Glutamatergic neuron (in vitro differentiated cells): ENCODE measurements at places on chromosomes 2 and 18. TPM values are rescaled to one million over a fixed set of nuclear protein-coding genes. Genes with fewer than 3 reads are reported as not detected.

- DNase-seq = no peak
Observed at GRCh38 chr2:54348646-54349045, 92.6 kb upstream of the TSPYL6 start.

- DNase-seq = no peak
Observed at GRCh38 chr18:73752546-73752945, 395.1 kb downstream of the FBXO15 start.

DNA sequence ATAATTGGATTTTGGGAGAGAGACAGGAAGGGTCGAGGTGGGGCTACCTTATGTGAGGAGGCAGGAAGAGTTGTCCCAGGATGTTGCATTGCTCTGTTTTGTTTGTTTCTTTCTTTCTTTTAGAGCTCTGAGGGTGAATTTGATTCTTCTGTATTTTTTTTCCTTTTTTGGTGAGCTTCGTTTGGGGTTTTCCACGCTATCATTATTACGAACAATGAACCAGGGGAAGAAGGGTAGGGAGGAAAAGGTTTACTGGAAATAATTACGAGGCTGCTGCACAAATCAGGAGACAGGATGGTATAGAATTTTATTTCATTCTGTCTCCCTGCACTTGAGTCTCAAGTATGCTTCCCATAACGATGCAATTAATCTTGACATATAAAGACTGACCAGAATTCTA lies 51.4 kb upstream of the ZNF516 start:
- no peak for DNase-seq

DNA sequence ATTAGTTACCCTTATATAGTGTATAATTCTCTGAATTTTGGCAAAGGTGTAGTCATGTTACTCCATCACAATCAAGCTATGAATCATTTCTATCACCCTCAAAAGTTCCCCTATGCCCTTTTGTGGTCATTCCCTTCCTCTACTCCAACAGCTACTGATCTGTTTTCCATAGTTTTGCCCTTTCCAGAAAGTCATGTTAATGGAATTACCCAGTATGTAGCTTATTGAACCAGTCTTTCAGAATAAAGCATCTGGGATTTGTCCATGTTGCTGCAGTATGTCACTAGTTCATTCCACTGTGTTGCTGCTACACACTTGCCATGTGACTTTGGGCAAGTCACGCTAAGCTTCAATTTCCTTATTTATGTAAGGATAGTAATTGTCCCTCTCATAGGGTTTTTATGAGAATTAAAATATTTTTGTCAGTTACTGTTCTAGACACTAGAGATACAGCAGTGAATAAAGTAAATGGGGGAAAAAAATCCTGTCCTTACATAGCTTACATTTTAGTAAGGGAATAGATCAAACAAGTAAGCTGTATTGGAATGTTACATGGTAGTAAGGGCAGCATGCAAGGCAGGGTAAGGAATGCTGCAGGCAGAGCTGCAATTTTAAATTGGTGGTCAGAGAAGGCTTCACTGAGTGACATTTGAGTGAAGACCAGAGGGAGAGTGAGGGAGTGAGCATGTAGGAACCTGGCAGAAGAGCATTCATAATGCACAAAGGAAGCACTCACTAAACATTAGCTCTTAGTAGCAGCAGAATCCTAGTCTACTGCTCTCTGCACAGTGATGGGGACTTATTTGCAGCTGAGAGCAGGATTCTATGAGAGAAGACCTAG lies 80.3 kb upstream of the TSPYL6 start:
- no peak for DNase-seq

GRCh38 chr18:13380691-13381070 lies 162.1 kb downstream of the LDLRAD4 start:
- no peak for DNase-seq

DNA sequence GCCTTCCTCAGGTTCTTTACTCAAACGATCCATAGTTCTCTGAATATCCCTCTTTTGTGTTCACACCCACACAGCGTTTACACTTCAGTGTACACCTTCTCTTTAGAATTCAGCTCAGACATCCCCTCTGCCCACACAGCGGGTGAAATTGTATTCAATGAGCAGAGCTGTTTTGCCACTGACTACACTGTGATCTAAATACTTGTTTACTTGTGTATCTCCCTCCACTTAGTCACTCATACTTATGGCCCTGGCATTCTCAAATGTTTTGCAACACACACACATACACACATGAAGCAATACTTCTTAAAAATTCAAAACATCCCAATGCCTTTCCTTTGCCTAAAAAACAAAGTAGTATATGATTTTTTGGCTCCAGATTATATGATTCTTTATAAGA lies 297.1 kb downstream of the TMX3 start:
- no peak for DNase-seq

- DNase-seq = no peak
Observed at GRCh38 chr2:204791230-204791629, 246.0 kb downstream of the PARD3B start.

- no peak for DNase-seq
Observed at GRCh38 chr2:10366601-10367270, 64.0 kb downstream of the HPCAL1 start.

GRCh38 chr2:170717991-170718589 lies 3.0 kb downstream of the SP5 start:
- DNase-seq = no peak

DNA sequence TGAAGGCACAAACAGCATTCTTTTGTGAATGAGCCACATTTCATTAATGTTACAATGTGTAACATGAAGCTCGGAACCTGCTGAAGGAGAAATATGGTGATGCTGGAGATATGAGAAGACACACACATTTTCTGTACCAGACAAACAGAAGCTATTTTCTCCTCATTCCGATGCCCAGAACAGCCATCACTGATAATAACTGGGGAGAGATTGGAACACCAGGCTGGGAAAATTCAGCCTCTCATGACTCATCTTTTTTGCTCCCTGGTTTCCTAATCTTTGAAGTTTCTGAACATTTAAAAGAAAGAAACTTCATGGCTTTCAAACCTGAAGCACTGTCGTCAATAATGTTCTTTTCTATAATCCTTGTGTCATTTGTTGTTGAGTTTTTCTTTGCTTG lies 110.9 kb downstream of the LYPD6 start:
- no peak for DNase-seq

GRCh38 chr2:210172219-210172575 lies 988 bp upstream of the KANSL1L start:
- no peak for DNase-seq

GRCh38 chr2:172288603-172289002 lies 138.8 kb upstream of the ITGA6 start:
- DNase-seq = no peak

DNA sequence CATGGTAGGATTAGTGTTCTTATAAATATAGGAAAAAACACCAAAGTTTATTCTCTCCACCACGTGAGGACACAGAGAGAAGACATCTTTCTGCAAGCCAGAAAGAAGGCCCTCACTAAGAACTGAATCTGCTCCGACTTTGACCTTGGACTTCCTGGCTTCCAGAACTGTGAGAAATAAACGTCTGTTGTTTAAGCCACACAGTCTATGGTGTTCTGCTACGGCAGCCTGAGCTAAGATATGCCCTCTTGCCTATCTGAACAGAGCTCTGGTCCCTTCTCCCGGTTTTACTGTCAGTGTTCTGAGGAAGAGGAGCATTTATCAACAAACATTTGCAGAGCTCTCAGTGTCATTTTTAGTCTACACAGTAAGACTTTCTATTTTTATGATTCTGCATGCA lies 131.3 kb downstream of the DOK6 start:
- no peak for DNase-seq

DNA sequence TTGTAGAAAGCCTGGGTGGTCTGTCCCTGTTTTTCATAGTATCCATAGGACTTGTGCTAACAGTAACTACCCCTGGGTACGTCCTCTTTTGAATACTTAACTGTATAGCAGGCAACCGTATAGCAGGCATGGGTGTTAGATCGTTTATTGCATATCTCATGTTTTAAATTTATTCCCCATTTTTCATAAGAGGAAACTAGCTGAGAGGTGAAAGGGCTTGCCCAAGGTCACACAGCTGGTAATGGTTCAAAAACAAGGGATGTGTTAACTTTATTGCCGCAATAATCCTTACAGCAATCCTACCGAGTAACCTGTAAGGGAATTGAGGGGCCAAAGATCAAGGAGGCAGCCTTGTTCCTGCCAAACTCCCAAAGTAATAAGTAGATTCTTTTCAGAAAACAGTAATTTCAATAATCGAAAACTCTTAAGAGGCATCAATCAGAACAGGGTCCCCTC lies 990 bp upstream of the MGAT4A start:
- no peak for DNase-seq

- no peak for DNase-seq
Observed at GRCh38 chr2:155633060-155633839, 699.3 kb downstream of the NR4A2 start.

GRCh38 chr2:27645197-27645596 lies 16.3 kb downstream of the GPN1 start:
- DNase-seq = no peak

GRCh38 chr2:119290859-119291587 lies 67.4 kb downstream of the STEAP3 start:
- DNase-seq = peak; percentile 94

GRCh38 chr18:13442451-13442850 lies 223.9 kb downstream of the LDLRAD4 start:
- DNase-seq = no peak

DNA sequence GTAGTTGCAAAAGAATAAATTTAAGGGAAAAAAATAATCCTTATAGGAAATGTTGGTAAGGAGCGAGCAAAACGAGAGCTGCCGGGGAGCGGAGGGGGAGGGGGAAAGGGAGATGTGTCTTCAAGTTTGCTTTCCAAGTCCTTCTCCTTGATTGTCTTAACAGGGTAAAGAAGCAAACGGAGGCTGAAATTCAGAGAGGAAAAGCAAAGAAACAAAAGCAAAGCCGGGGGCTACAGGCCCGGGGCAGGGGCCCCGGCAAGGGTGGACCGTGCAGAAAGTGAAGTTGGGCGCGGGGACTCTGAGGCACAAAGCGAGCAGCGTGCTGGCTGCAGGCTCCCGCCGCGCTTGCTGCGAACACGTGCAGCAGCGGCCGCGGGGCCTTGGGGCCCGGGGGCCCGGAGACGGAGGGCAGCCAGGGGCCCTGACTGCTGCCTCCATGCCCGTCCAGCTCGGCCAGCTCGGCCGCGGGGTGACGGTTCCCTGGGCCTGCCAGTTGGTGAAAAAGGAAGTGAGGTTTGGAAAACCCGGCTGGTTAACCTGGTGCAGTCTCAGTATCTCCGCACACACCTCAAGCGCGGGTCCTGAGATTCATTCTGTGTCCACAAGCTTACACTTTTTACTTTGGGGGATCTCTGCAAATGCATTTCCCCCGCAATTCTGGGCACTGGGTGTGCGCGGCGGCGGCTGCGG lies 4.1 kb downstream of the BCL11A start:
- peak; percentile 64 for DNase-seq

- DNase-seq = no peak
Observed at GRCh38 chr2:197890168-197890567, 85.8 kb downstream of the PLCL1 start.

DNA sequence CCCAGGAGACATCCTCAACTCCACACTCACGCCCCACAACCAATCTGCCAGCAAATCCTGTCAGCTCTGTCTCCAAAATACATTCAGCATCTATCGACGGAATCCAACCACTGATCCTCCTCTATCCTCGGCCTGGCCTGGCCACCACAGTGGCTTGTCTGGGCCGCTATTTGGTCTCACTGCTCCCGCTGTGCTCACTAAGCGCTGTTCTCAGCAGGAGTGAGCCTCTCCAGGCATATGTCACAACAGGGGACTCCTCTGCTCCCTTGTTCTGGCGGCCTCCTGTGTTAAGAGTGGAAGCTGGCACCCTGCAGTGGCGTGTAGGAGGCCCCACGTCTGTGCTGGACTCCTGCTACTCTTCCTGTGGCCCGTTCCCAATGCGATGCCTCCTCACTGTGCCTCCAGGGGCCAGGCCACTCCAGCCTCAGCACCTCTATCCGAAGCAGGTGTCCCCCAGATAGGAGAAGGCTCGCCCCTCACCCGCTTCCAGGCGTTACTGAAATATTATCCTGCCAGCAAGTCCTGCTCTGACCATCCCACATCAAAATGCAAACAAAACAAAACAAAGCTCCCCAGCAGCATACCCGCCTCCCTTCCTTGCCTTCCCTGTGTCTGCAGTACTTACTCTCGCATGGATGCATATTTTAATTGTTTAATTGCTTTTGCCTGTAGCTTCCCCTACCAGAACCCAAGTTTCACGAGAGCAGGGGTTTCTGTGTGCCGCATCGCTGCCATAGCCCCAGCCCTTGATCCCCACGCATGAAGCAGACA lies 39.9 kb downstream of the CENPO start:
- no peak for DNase-seq

- no peak for DNase-seq
Observed at GRCh38 chr2:29950481-29950880, 29.1 kb upstream of the ALK start.

- no peak for DNase-seq
Observed at GRCh38 chr2:20994130-20994529, 49.7 kb downstream of the APOB start.

DNA sequence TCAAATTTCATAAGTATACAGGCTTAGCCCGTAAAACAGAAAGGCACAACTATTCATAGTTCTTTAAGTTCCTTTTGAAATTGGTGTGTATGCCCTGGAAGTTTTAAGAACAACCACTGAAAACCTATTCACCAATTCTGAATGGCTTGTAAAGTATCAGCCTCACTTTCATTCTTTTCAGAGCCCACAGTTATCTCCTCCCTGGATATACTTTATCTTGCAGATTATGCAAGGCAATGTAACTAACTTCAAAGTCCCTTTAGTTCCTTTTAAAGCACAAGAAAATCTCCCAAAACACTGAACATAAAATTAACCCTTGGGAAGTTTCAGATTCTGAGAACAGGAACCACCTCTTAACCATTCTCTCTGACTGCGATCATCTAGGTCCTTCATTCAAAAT lies 1.1 kb downstream of the STRN start:
- DNase-seq = no peak

DNA sequence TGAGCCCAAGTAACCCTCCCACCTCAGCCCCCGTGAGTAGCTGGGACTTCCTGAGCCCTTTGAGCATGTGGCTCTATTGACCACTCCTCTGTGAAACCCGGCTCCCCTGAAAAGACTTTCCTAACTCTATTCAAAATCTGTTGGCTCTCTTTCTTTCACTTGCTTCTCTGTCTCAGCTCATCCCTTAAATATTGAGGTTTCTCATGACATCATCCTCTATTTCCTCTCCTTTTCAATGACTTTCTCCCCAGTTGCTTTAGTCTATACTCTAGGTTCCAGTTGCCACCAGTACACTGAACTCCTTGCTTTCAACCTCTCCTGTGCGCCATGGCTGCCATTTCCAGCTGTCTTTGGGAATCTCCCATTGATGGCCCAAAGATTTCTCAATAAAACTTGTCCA lies 79.8 kb upstream of the STK17B start:
- no peak for DNase-seq

Gene TTC27
- 8.3 TPM for total RNA-seq

Gene MAP3K19
- total RNA-seq = not detected

Gene ZSWIM2
- total RNA-seq = not detected

Gene ABCG5
- not detected for total RNA-seq

Gene LOXHD1
- not detected for total RNA-seq

Gene EML6
- 0.91 TPM for total RNA-seq

Gene GKN2
- not detected for total RNA-seq

Gene ALPI
- total RNA-seq = not detected

Gene CD302
- not detected for total RNA-seq

Gene NYAP2
- total RNA-seq = 0.32 TPM

Gene OTOS
- total RNA-seq = not detected

Gene STPG4
- total RNA-seq = 1.3 TPM

Gene NT5C1B
- total RNA-seq = not detected

Gene FABP1
- not detected for total RNA-seq
